Activated T-cell treated with anti-CD3 and anti-CD28 coated beads, Interleukin-2, amount 50 U/mL, for 48 hours (primary cell): ENCODE measurements at places on chromosomes 3 and 15.

GRCh38 chr3:4409415-4409814 lies 57.7 kb downstream of the SUMF1 start:
- DNase-seq: peak; percentile 46

DNA sequence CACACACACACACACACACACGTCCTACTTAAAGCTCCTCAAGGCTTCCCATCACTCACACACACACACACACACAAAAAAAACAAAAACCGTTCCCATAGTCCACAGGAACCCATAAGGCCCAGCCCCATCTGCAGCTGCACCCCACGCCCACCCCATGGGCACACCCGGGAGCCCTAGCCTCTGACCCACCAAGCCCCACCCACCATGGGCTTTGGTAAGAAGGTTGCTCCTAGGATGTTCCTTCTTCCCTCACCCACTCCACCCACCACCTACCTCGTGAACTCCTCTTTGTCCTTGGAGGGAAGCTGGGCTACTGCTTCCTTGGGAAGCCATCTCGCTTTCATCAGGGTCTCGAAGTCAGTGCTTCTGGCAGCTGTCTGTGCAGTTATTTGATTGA lies 115.1 kb downstream of the TPRA1 start:
- DNase-seq: no peak

GRCh38 chr3:140850210-140850955 lies 91.3 kb upstream of the SLC25A36 start:
- DNase-seq: no peak

DNA sequence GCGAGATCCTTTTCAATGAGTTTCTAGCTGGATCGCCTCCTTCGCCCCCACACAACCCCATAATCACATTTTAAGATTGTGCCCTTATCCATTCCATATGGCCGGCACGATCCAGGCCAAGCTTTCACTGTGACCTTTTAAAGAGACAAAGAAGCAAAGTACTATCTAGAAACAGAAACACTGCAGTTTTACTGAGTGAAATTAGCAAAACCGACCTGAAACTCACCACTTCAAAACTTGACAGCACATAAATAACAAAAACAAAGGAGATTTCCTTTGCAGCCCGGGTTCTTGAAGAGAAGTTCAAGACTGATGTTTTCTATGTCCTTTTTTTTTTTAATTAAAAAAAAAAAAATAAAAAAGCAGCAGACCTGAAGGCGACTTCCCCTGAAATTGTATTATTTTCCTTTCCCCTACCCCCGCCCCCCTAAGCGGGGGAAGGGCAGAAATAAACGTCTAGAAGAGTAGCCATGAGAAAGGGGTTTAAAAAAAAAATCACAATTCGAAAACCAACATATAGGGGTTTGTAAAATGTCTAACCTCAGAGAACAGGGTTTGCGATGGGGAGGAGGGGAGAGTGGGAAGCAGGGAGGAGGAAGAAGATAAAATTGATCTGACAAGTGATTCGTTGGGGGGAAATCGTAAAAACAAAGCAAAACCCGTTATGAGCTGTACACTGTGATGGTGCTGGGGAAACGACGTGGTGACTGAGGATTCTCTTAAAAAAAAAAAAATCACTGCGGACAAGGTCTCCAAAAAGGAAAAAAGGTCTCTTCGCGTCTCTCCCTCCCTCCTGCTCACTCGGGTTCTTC lies 1.5 kb downstream of the SATB1 start:
- peak; percentile 71 for DNase-seq

DNA sequence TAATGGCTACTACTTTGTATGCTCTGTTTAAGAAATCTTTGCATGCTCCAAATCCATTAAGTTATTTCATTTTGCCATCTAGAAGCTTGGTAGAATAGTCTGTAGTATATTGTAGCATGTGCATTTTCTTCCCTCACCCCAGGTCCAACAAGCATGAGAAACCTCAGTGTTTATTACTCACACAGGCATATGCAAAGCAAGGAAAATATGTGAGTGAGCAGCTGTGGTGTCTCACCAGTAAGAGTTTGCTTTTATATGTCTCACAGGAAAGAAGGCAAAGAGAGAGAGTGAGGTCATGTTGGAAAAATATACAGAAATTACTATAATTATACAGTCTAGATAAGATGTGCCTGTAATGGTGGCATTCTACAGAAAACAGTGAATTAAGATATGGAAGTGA lies 312.5 kb downstream of the C3orf38 start:
- no peak for DNase-seq

- DNase-seq: no peak
These were observed 95.0 kb upstream of the FNDC3B start for GRCh38 chr3:171944118-171945016.
